SIG-M5 (cell line): ENCODE measurements at places on chromosomes 4 and X.

GRCh38 chr4:139018971-139019758 lies 3.6 kb downstream of the NOCT start:
- DNase-seq: no peak

GRCh38 chr4:1902243-1902642 lies 31.1 kb downstream of the NSD2 start:
- no peak for DNase-seq

GRCh38 chrX:102964940-102965339 lies 27.9 kb downstream of the RAB40AL start:
- DNase-seq: no peak

- DNase-seq: no peak
These were observed 20.2 kb upstream of the RAB28 start for GRCh38 chr4:13504374-13504773.

DNA sequence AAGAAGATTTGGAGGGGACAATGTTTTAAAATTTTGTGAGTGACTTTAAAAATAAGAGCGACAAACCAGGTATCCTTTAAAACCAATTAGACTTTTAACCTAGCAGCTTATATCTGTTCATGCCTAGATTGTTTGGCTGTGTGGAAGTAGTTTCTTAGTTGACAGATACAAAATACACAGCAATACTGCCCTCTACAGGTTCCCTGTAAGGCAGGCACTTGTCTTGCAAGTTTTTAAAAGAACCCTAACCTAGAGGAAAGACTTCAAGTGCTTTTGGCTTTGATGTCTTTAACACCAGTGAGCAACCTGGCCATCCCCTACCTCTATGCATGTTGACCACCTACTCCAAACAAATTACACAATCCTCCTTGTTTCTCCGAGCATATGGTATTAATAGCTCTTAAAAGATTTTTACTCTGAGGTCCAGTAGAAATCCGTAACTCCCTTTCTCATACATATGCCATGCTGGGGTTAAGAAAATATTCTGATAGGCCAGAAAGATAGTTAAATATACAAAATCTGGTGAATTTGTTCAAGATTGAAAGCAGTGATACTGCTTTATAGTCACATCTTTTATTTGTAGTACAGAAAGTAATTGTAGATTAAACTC lies 273.0 kb downstream of the ARHGAP24 start:
- DNase-seq: no peak

GRCh38 chr4:26611372-26611771 lies 27.5 kb downstream of the TBC1D19 start:
- DNase-seq: no peak

DNA sequence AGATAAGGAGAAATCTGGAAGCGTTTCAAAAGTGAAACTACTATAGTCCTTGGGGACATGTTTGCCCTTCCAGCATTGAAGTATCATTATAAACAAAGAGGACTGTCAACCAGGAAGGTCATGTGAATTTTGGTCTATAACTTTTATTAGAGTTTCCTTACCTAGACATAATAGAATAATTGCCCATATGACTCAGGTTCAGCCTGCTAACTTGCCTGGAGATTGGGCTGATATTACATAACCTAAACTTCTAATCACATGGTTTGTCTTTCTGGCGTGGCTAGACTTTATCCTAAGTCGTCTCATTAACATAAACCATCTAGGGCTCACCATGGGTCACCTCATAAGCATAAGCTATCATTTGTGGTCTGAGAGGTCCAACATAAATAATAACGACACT lies 775.9 kb downstream of the CENPC start:
- no peak for DNase-seq

DNA sequence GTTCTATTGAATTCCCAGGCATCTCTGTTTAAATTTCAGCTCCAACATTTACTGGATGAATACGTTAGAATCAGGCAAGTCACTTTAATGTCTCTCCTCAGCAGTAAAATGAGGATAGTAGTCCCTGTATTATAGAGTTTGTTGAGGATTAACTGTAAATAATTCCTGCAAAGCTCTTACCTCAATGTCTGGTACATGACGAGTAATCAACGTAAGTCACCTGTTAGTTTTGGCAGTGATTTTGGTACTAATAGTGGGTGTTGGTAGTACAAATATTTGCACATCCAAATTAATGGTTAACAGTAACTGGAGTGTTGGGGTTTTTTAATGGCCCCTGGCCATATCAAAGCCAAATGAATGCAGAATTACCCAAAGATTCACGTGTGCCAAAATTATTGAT lies 189.8 kb upstream of the GALNT7 start:
- DNase-seq: no peak

DNA sequence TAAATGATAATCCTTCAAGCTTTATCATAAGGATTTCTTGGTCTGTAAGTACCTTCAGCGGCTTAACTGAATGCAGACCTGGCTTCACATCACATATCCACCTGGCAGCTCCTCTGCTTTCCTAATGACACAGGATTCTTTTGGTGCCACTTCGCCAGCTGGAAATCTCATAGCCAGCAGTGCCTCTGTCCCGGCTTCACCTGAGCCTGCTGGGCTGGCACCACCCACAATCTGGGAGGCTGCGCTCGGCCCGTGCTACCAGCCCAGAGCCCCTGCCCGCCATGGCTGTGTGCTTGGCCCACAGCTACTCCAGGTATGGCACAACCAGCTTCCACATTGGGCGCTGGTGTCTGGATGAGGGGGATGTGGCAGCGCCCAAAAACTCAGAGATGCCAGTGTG lies 37.4 kb downstream of the SPRY1 start:
- DNase-seq: no peak

DNA sequence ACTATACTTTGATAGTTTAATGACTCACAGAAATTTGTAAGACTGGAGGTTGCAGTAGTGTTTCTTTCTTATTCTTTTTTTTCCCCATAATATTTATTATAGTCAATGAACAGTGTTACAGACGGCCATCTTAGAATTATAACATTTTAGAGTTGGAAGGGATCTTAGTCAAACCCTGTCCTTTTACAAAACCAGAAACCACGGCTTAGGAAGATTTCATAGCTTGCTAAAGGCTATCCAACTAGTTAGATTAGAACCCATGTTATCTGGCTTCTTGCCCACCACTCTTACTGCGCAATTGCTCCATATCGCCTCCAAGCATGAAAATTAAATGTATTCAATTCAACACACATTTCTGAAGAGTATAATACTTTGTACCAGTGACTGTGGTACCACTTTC lies 1.1 kb downstream of the XIAP start:
- DNase-seq: no peak

DNA sequence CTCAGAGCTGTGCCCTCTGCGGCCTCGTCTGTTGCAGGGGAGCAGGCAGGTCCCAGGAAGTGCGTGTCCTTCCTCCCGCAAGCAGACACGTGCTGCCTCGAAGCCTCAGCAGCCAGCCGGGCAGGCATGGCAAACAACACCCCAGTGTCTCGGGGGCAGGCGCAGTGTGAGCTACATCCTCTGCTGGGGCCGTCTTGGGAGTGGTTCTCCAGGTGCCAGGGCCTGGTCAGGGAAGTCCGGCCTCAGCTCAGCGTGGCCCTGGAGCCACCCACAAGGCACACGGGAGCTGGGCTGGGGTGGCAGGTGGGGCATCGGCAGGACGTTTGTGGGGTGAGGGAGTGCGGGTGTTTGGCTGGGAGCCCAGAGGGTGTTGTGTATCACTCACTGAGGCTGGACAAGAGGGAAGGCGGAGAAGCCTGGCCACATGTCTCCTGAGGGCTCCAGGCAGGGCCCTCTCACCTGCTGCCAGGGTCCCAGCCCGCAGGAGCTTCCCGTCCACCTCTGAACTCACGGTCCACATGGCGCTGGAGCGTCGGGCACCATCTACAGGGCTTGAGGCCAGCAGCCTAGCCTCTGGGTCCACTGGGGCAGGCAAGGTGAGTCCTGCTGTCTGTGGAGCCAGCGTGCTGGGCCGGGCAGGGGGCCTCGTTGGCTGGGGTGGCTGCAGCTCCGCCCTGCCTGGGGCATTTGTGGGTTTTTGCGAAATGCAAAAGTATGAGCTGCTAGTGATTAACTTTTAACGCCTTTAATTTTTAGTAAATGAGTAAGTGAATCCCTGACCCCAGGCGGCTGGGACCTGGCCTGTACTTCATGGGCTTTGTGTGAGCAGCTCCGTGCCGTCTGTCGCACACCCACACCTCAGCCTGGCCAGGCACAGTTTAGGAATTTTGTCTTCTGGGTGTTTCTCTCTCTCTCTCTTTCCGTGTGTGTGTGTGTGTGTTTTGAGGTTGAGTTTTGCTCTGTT lies 17.3 kb upstream of the UVSSA start:
- no peak for DNase-seq

- DNase-seq: no peak
These were observed 36.0 kb downstream of the LHFPL1 start for GRCh38 chrX:112643721-112644120.

DNA sequence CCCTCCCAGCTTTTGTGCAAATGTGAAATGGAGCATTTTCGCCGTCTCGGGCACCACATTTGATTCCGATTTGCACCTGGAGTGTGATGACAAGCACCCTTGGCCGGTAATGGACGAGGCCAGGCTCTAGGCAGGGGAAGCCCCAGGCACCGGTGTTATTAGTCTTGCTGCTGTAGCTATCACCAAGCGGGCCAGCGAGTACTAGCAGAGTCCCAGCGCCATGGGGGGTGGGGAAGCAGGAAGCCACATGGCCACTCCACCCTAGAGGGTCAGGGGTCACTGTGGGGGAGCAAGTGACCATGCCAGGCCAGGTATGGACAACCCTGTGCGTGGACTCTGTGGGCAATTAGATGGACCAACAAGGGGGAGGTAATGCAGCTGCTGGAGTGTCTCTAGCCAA lies 88.8 kb downstream of the CPZ start:
- DNase-seq: no peak

DNA sequence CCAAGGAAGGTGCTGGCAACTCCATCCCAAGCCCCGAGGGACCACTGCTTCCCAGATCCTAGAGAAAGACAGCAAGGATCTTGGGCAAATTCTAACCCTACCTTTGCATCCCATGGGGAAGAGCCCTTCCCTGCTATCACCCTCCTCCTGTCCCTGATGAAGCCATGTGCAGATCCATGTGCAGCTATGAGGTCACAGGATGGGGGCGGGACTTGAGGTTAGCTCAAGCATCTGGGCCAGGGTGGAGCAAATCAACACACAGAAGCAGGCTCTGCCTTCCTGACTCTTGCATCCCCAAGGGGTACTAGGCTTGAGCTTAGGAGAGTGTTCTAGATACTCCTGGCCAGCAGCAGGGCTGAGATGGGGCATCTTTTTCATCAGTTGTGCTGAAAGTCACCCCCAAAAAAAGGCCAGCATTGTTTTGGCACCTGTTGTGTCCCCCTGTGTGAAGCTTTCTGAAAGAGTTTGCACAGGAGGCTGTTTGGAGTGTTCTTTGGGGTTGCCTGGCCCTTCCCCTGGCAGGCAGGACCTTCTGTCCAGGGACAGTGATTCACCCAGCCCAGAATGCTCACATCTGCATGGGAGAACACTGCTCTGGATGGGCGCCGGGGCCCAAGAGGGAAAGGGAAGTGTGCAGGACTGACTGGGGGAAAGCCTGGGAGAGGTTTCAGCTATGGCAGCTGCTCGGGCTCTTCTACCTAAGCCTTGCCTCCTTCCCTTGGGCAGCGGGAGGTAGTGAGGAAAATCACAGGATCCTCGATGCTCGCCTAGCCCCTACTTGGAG lies 50.8 kb downstream of the PRPS1 start:
- DNase-seq: peak; percentile 0

GRCh38 chr4:55186700-55187099 lies 61.3 kb upstream of the KDR start:
- no peak for DNase-seq

- DNase-seq: no peak
These were observed 46.3 kb downstream of the TEX13B start for GRCh38 chrX:107935664-107936433.

DNA sequence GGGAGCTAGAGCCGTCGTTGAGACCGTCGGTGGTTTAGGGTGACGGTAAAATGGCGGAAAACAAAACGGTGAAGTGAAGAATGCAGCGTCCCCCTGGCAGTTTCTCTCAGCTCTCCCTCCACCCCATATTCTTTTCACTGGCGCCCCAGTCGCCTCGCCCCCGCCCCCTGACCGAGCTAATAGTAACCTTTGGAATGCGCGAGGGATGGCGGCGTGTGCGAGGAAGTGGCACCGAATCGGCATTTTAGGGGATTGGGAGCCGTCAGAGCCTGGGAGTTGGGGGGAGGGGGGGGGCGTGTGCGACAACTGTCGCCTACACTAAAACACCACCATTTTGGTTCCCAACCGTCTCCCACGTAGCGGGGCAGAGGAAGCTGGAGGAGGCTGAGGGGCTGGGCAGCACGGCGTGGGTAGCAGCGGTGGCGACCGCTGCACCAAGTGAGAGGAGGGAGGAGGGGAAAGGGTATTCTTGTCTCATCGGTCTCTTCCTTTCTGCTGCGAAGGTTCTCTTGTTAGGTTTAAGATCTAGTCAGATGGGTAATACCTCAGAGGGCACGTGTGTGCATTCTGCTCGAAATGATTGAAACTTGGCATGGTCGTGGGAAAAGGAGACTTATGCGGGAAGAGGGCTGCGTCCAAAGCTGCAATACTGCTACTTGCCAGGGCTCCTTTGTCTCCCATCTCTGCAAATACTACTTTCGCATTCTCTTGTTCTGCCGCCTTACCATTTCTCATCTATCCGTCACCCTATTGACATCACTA lies 840 bp downstream of the ZNF711 start:
- no peak for DNase-seq

DNA sequence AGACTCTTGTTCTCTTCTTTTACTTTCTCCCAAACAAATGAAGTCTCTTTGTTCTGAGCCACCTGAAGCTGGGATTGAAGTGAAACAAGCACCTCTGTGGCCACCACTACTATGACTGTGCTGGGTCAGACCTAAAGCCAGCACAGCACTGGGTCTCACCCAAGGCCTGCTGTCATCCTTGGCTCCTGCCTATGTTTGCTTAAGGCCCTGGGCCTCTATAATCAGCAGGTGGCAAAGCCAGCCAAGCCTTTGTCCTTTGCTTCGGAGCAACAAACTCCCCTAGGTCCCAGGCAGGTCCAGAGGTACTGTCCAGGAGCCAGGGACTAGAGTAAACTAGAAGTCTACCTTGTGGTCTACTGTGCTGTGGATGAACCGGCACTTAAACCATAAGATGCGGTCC lies 220.6 kb upstream of the ARSJ start:
- DNase-seq: no peak

- no peak for DNase-seq
These were observed 60.1 kb upstream of the SORCS2 start for GRCh38 chr4:7132249-7132648.

GRCh38 chrX:22163326-22163725 lies 109.4 kb upstream of the CBLL2 start:
- DNase-seq: no peak

DNA sequence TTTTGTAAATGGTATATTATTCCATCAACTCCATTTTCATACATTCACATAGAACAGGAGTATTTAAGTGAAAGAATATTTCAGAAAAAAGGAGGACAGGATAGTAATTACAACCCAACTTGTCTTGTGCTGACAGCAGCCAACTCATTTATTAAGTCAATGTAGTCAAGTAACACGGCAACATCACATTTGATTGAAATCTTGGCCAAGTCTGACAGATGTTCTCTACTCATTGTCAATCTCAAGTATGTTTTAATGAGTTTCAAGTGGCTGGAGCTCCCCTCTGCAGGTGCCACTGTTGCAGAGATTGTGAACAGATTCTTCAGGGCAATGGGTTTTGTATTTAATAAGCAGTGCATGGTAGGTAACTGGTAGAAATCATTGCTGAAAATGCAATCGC lies 332.5 kb downstream of the C4orf33 start:
- no peak for DNase-seq

GRCh38 chrX:133681421-133681820 lies 266.1 kb upstream of the GPC4 start:
- no peak for DNase-seq
